Stimulated activated CD8-positive, alpha-beta memory T cell treated with anti-CD3 and anti-CD28 coated beads, Interleukin-2, amount 100 ng/mL, for 1 hour (primary cell): ENCODE measurements at places on chromosomes 5 and 9.

GRCh38 chr9:97395745-97396144 lies 16.2 kb upstream of the TDRD7 start:
- DNase-seq, result no peak

GRCh38 chr5:37835380-37835973 lies 4.4 kb downstream of the GDNF start:
- DNase-seq, result no peak

- DNase-seq, result no peak
Observed at GRCh38 chr5:91929522-91929817, 546.4 kb upstream of the ARRDC3 start.

DNA sequence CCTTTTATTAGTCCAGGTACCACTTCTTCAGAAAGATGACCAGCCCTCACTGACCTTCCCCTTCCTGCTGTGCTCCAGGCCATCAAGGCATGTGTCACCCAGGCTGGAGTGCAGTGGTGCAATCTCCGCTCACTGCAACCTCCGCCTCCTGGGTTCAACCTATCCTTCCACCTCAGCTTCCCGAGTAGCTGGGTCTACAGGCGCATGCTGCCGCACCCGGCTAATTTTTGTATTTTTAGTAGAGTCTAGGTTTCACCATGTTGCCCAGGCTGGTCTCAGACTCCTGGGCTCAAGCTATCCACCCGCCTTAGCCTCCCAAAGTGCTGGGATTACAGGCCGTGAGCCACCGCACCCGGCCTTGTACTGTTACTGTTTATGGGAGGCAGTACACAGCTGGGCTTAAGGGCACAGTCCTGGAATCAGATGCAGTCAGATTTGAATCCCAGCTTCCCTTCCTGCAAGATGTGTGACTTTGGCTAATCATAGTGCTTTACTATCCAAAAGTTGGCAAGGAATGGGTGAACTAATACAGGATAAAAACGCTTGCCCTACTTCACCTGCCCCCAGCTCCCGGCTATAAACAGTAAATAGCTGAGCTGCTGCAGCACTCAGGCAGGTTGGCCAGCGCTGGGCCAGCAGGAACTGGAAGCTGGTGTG lies 483 bp upstream of the EIF4EBP3 start:
- DNase-seq, result no peak

- no peak for DNase-seq
Observed at GRCh38 chr5:123000731-123001130, 35.8 kb downstream of the PPIC start.

- DNase-seq, result no peak
Observed at GRCh38 chr5:67620424-67621397, 424.1 kb upstream of the CD180 start.

- no peak for DNase-seq
Observed at GRCh38 chr5:100898504-100899346, 4.4 kb downstream of the ST8SIA4 start.

GRCh38 chr5:53971551-53971950 lies 338.8 kb downstream of the ARL15 start:
- no peak for DNase-seq

DNA sequence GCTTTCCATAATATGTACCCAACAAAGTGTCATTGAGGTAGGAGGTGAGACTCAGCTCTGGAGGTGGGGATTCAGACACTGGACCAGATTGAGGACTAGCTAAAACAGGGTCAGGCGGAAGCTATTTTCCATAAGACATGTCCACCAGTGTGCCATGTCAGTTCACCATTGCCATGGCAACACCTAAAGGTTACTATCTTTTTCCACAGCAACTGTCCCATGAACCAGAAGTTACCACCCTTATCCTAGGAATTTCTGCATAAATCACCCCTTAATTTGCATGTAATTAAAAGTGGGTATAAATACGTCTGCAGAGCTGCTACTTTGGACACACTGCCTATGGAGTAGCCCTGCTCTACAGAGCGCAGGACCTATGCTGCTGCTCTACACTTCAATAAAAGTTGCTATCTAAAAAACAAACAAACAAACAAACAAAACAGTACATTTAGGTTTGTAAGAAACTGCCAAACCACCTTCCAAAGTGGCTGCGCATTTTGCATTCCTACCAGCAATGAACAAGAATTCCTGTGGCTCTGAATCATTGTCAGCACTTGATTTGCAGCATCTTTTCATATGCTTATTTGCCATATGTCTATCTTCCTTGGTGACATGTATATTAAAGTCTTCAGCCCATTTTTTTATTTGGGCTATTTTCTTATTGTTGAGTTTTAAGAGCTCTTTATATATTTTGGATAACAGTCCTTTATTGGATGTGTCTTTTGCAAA lies 18.0 kb upstream of the TRIM32 start:
- DNase-seq, result no peak

GRCh38 chr5:10546186-10546585 lies 17.7 kb upstream of the ANKRD33B start:
- no peak for DNase-seq

- no peak for DNase-seq
Observed at GRCh38 chr5:113039229-113039933, 62.8 kb downstream of the DCP2 start.

DNA sequence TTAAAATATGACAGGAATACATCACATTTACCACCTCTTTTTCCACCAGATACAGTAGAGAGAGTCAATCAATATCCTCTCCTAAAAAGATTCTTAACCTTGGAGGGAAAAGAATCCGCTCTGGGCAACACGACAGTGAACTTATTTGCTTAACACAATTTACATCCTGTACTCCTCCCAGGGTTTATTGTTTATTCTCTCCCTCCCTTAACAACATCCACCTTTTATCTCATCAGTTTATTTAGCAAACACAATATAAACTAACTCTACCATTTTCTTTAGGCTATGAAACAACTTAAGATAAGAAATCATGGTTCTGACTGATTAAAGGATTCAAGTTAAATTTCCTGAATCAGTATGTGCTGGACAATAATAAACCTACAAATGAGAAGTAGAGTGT lies 50.9 kb downstream of the CERT1 start:
- no peak for DNase-seq

DNA sequence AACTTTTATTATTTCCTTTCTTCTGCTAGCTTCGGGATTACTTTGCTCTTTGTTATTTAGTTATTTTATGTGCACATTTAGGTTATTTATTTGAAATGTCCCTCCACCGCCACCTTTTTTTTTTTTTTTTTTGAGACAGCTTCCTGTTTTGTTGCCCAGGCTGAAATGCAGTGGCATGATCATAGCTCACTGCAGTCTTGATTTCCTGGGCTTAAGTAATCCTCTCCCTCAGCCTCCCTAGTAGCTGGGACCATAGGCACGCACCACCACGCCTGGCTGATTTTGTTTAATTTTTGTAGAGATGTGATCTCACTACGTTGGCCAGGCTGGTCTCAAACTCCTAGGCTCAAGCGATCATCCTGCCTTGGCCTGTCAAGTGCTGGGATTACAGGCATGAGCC lies 38.5 kb downstream of the RIC1 start:
- DNase-seq, result no peak

GRCh38 chr9:78994471-78994870 lies 577.3 kb upstream of the TLE4 start:
- DNase-seq, result no peak

DNA sequence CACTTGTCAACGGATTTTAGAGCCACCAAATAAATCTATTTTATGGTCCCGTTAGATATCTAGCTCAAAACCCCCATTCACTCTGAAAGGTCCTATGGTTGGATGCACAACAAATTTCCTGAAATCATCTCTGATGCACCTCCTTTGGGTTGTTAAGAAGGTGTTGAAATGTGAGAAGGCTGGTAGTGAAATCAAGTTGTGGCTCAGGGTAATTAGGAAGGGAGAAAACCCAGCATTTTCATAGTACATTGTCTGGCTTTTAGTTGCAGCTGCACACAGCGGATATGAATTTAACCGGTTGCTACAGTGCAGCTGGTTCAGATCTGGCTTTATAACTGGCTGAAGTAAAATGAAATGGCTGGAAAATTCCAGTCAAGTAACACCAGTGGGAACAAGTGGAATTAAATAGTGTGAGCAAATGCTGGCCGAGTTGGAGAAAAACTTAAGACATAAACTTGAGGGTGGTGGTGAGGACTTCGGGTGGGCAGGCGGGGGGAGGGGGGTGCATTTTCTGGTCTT lies 17.6 kb downstream of the RGMB start:
- DNase-seq, result no peak

DNA sequence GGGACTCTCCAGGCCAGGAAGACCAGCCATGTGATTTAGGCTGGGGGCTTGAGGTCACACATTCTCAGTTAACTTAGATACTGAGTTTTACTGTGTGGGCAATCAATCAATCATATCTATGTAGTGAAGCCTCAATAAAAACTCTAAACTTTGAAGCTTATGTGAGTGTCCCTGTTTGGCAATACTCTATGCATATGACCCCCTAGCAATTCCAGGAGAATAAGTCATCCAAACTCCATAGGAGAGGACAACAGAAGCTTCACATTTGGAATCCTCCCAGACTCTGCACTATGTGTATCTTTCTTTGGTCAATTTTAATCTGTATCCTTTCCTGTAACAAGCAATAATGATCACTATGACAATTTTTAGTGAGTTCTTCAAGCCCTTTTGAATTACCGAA lies 216.8 kb upstream of the RGMB start:
- no peak for DNase-seq
